ENCODE measurements at places on chromosomes 6 and 20. TPM values are rescaled to one million over a fixed set of nuclear protein-coding genes. Genes with fewer than 3 reads are reported as not detected.

FILIP1 gene
- total RNA-seq: 10.4 TPM

SSTR4 gene
- total RNA-seq: not detected

TMEM244 gene
- total RNA-seq: not detected

C6orf52 gene
- total RNA-seq: not detected

PGC gene
- not detected for total RNA-seq

All from mammary microvascular endothelial cell (primary cell).